ENCODE measurements at places on chromosomes 2 and 18.

DNA sequence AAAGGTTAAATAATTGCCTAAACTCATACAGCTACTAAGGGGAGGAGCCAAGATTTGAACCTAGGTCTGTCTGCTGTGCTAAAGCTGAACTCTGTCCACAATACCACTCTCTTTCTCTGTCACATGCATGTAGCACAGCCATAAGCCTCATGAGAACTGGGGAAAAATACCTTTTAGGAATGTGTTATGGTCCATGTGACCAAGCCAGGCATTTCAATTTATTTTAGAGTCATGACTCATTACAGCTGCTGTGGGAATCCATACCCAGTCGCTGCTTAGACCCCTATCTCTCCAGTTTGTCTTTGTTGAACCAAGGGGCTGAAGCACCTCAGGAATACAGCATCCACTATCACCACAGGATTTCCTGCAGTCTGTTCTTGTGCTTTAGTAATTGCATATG, 200.0 kb upstream of the SIX3 start:
- no peak for DNase-seq

DNA sequence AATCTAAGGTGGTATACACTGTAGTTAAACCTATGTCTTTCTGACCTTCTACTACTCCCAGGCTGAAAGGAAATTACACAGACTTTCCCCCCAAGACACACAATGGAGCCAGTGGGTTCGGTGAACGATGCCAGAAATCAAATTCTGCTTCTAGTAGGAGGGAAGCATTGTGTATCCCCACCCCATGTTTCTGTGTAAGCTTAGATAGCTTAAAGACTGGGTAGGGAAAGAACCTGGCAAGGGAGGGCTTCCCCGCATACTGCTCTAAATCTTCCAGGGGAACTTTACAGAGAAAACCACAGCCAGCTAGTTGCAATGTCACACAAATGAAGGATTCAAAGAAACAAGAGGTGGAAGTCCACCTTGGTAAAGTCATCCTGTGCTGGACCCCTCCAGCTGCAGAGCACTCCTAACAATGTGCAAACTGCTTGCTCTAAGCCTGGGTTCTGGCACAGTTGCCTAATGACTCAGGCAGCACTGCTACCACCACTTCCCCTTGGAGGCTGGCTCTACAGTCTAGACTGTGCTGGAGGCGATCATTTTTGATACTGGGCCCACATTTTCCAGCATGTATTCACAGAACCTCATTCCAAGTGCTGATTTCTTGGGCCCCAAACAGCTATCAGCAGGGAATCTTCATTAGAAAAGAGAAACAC, 47.5 kb downstream of the TRIB2 start:
- no peak for DNase-seq

- no peak for DNase-seq
Measured at GRCh38 chr2:73343992-73344391, 41.6 kb upstream of the ALMS1 start.

DNA sequence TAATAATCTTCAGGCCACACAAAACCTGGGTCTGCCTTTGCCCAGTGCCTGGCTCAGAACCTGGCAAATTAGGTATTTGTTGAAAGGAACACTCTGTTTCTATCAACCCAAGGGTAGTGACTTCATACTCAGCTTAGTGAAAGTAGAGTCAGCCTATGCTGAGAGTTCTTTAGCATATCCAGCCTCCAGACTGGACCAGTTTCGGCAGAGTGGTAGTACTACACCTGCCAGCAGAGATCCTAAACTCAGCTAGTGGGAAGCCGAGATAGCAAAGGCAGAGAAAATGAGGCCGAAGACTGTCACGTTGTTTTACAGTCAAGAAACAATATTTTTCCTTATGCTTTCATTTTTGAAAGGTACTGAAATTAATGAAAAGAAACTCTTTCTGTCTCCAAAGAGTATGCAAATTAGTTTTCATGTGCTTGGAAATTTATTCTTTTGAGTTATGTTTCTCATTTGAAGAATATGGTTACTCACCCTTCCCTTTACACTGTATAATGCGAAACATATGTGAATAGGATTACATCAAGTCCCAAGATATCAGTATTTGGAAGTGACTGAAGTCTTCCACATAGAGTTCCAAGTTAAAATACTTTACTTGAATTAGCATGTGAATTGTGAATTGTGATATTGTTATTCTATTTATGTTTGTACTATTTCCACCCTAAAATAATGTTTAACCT, 52.2 kb upstream of the UGP2 start:
- no peak for DNase-seq

GRCh38 chr2:236036045-236036444, 132.1 kb downstream of the GBX2 start:
- DNase-seq = no peak

GRCh38 chr2:169909376-169909775, 82.1 kb downstream of the UBR3 start:
- DNase-seq = no peak

GRCh38 chr2:168639441-168639898, 163.0 kb upstream of the NOSTRIN start:
- DNase-seq = no peak

DNA sequence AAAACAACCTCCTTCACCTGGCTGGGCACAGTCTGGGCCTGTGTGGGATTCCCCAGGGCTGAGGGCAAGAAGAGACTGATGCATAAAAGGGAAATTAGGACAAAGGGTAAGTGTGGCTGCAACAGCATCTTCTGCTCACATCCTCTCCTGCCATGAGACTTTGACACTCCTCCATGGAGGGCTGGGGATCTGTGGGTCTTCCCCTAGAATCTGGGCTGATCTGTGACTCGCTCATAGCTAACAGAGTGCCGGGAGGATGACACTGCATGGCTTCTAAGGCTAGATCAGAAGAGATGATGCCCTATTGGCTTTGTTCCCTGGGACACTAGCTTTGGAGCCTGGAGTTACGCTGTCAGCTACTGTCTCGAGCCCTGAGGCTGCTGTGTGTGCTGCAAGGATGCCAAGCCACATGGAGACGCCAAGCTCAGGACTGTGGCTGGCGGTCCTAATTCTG, 24.3 kb downstream of the MOCOS start:
- DNase-seq = no peak

DNA sequence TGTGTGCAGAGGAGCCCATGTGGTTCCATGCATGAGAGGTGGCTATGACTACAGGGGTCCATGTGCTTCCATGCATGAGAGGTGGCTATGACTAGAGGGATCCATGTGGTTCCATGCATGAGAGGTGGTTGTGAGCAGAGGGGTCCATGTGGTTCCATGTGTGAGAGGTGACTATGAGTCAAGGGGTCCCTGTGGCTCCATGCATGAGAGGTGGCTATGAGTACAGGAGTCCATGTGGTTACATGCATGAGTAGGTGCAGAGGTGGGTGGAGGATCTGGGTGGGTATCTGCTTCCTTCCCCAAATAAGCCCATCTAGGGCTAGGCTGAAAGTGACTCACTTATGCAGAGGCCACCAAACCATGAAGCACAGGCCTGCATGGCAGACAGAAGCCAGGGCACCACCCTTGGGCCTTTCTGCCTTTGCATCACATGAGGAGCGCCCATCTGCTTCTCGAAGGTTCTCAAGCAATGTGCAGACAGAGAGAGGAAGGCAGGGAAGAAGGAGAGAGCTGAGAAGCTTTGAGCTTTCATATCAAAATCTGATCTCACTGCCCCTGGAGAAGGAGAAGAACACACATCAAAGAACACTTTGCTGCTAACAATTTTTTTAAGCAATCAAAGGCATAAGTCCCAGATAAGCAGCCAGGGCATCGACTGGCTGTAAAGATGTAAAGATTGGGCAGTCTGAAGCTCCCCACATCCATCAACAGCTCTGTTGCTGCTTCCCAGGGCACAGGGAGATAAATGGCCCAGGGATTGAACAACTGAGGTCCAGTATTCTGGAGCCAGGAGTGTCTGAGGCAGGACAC, 137.6 kb downstream of the TNS1 start:
- no peak for DNase-seq

DNA sequence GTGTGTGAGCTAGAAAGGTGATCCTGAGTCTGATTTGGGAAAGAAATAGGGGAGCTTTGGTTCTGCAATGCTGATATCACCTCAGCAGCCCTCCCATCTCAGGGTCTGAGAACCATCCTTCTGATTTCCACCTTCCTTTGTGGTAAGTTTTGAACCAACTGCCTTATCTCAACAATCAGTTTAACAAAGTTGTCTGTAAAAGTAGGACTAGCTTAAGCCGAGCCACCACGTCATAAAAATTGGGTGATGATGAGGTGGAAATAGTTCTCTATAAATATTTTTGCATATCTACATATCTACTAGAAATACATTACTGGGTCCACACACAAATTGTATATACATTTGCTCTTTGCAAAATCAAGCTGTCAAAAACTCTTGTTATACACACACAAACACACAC, 1.1 kb downstream of the SULT1C4 start:
- no peak for DNase-seq

- no peak for DNase-seq
Measured at GRCh38 chr18:70463085-70463484, 174.2 kb downstream of the SOCS6 start.

- DNase-seq = no peak
Measured at GRCh38 chr2:180661686-180662030, 318.7 kb upstream of the UBE2E3 start.

- peak; percentile 36 for DNase-seq
Measured at GRCh38 chr2:169479257-169480078, at the start of gene BBS5. Gene BBS5 (plus strand): TSS chr2:169479494. CDS start chr2:169479554, 60 bp downstream.

GRCh38 chr18:43661570-43661969, 384.3 kb upstream of the SYT4 start:
- no peak for DNase-seq

DNA sequence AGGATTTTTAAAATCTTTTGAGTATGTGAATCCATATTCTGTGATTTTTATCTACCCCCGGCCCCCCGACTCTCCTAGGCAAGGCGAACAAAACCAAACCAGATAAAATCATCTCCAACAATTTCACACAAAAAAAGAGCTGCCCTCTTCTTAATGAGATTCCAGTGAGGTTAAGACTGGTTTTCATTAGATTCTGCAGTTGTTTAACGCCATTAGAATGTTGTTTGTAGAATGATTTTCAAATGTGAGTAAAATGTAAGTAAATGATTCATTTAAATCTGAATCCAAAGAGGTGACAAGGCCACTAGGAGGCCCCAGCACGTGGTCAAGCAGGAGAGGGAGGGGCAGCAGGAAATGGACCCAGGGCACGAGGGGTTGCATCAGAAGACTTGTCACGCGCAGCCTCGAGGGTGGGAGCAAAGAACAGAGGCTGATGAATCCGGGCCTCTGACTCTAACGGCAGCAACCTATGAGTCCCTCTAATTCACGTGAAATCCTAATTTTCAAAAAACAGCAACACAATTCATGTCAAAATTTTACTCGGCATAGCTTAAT, 24.3 kb upstream of the KLHL29 start:
- no peak for DNase-seq

DNA sequence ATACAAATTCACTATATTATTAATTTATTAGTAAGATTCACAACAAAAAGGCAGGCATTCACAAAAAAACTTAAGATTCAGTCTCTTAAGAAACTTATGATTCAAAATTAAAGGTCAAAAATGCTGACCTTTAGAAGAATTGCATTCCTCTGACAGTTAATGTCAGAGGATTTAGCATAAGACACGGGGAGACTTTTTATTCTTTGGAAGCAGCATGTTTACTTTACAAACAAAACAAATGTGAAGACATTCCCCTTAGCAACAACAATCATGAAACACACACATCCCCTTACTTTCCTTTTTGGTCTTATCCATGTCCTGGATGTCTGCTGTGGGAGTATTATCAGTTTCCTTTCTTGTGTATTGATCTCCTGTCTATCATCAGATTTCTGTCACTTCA, 117.1 kb downstream of the RAD51AP2 start:
- DNase-seq = no peak

DNA sequence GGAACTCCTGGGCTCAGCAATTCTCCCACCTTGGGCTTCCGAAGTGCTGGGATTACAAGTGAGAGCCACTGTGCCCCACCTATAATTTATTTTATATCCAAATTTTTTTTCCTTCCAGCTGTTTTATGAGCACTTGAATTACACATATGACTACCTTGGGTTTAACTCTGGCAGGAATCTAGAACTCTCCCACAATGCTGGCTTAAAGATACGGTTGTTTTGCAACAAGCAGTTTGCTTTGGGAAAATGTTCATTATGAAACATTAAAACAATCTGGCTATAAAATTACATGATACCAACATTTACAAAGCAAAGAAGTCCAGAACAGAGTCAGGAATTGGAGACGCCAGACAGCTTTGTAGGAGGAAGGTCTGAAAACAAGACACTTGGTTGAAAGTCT, 12.8 kb downstream of the CD302 start:
- DNase-seq = no peak

DNA sequence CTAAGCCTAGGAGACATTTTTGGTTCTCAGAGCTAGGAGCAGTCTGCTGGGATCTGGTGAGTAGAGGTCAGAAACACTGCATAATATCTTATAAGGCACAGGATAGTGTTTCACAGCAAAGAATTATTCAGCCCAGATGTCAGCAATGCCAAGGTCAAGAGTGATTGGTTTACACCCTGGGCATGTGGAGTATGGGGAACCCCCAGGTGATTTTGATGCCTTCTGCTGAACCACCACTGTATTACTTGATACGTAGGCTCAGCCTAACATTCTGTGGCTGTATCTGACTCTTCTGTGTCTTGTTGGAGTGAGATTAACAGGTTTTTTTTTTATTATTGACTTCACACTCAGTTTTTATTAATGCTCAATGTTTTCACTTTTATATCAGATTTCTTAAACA, 6.0 kb downstream of the DDX18 start:
- DNase-seq = no peak

- peak; percentile 85 for DNase-seq
Measured at GRCh38 chr2:99337113-99338028, at the start of gene EIF5B. Gene EIF5B (plus strand): TSS chr2:99337389. CDS start chr2:99337555, 166 bp downstream.

DNA sequence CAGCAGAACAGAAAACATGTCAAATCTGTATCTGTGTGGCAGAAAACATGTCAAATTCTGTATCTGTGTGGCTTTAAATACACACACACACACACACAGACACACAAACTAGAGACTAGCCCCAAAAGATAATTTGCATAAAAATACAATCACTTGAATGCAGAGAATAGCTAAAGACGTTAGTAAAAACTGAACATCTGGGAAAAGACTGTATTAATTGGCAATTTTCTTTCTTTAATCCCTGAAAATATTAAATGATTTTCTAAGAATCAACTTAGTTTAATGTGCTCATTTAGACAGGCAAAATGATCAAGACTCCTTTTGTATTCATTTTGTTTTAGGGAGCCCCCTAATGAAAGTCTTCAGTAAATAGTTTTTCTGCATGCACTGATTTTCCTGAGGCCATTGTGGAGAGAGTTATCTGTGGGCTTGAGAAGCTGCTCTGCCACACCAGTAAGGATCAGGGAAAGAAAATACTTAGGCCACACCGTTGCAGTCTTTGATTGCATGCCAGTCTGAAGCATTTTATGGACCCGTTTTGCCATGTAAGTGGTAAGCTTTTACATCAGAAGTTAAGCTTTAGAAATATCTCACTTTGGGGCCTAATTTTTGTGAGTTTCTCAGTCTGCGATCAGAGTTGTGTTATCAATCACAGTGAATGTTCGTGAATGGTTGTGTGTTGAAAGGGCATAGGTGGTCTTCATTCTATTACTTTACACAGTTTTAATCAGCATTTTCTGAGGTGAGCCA, 2.2 kb downstream of the SPATS2L start:
- no peak for DNase-seq
